ENCODE measurements at places on chromosomes 4 and X. TPM values are rescaled to one million over a fixed set of nuclear protein-coding genes. Genes with fewer than 3 reads are reported as not detected.

INTS6L gene
- 7.4 TPM for total RNA-seq

GRCh38 chrX:136623396-136623795 lies 24.6 kb upstream of the CD40LG start:
- no peaks in the 10 kb centered on the region for H3K36me3 ChIP-seq
- no peak overlapping the region for H3K27ac ChIP-seq
- no peaks in the 10 kb centered on the region for H3K27me3 ChIP-seq
- no peak overlapping the region for H3K4me3 ChIP-seq

GPR34 gene
- total RNA-seq: 28.0 TPM

GRCh38 chr4:69617083-69617694 lies 22.3 kb downstream of the UGT2A2 start:
- no peaks in the 10 kb centered on the region for H3K4me1 ChIP-seq
- no peaks in the 10 kb centered on the region for H3K27me3 ChIP-seq
- no peak for DNase-seq
- no peak overlapping the region for H3K4me3 ChIP-seq

PNMA5 gene
- total RNA-seq: not detected

DNA sequence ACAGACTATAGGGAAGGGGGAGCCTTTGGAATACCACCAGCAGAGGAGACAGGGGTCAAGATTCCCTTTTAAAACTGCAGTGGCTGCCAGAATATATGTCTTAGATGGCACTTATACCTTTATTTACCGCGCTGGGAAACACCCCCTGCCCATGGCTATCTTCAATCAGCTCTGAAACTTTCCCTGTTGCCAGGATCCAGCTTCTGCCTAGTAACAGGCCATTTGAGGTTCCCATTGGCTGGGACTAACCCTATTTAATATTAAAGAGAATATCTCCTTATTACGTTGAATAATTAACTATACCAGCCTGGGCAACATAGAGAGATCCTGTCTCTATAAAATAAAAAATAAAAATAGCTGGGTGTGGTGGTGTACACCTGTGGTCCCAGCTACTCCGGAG lies 23.8 kb downstream of the SOWAHB start:
- H3K36me3 ChIP-seq: no peaks in the 10 kb centered on the region
- no peaks in the 10 kb centered on the region for H3K27me3 ChIP-seq
- no peak overlapping the region for H3K27ac ChIP-seq
- no peak overlapping the region for H3K4me3 ChIP-seq
- no peak for DNase-seq

MAB21L2 gene
- total RNA-seq: not detected

DNA sequence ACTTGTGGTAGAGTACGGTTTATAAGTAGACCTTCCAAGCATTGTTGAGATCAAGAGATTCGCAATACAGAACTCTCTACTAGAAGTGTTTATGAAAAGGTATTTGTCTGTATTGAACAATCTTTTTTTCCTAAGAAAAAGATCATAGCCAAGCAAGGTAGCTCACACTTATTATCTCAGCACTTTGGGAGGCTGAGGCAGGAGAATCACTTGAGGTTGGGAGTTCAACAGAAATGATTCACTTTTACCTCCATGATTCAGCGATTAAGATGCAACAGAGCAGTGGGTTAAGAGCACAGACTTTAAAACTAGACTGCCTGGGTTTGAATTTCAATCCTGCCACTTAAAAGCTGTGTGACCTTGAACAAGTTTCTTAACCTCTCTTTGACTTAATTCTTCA lies 74.3 kb downstream of the TMEM156 start:
- H3K4me3 ChIP-seq: no peak overlapping the region
- no peaks in the 10 kb centered on the region for H3K36me3 ChIP-seq
- DNase-seq: no peak
- no peaks in the 10 kb centered on the region for H3K4me1 ChIP-seq

GRCh38 chr4:117874216-117874615 lies 160.1 kb upstream of the NDST3 start:
- no peaks in the 10 kb centered on the region for H3K4me1 ChIP-seq
- DNase-seq: no peak
- no peak overlapping the region for H3K4me3 ChIP-seq
- no peaks in the 10 kb centered on the region for H3K36me3 ChIP-seq
- H3K27me3 ChIP-seq: no peaks in the 10 kb centered on the region
- H3K27ac ChIP-seq: no peak overlapping the region

GRCh38 chr4:25161593-25161950 lies 1.3 kb upstream of the SEPSECS start:
- DNase-seq: no peak
- no peaks in the 10 kb centered on the region for H3K27me3 ChIP-seq
- H3K36me3 ChIP-seq: no peaks in the 10 kb centered on the region
- peaks cover 24% of the 10 kb centered on the region for H3K4me1 ChIP-seq
- H3K27ac ChIP-seq: peak overlapping the region; percentile 98
- peak overlapping the region; percentile 96 for H3K4me3 ChIP-seq

DNA sequence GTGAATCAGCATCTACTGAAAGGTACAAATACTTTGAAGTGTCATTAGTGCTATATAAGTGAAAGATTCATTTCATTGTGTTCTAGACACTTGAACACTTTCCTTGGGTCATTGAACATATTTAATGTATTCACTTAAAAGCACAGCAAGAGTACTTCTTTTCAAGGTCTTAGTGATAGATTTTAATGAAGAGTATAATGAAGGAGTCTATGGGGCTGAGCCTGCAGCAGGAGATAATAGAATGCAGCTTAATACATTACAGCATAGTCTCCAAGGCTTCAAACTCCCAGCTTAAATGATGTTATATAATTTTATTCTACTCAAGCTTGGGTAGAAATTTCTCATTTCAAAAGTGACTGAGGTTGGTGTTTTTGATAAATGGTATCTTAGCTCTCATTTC lies 66.1 kb upstream of the VEGFC start:
- H3K27ac ChIP-seq: no peak overlapping the region
- H3K4me1 ChIP-seq: no peaks in the 10 kb centered on the region
- H3K36me3 ChIP-seq: no peaks in the 10 kb centered on the region

OPRPN gene
- total RNA-seq: not detected

GRCh38 chr4:84680956-84681355 lies 98.0 kb downstream of the CDS1 start:
- H3K4me3 ChIP-seq: no peak overlapping the region
- peaks cover 76% of the 10 kb centered on the region for H3K36me3 ChIP-seq
- H3K27ac ChIP-seq: no peak overlapping the region
- peaks cover 34% of the 10 kb centered on the region for H3K4me1 ChIP-seq
- no peaks in the 10 kb centered on the region for H3K27me3 ChIP-seq
- DNase-seq: no peak

All from upper lobe of right lung (tissue), 1 donor.